Effector CD4-positive, alpha-beta T cell (primary cell): ENCODE measurements at places on chromosomes 4 and X.

DNA sequence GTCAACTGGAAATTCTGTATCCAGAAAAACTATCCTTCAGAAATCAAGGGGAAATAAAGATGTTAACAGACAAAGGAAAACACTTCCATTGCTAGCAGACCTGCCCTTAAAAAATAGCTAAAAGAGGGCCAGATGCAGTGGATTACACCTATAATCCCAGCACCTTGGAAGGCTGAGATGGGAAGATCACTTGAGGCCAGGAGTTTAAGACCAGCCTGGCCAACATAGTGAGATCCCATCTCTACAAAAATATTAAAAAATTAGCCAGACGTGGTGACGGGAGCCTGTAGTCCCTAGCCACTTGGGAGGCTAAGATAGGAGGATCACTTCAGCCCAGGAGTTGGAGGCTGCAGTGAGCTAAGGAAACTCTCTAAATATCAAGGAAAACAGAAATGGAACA, 67.4 kb downstream of the CNOT6L start:
- no peak for DNase-seq

- DNase-seq: no peak
Measured at GRCh38 chr4:139050446-139050845, 34.9 kb downstream of the NOCT start.

- DNase-seq: no peak
Measured at GRCh38 chr4:113142351-113142750, 92.9 kb downstream of the ANK2 start.

DNA sequence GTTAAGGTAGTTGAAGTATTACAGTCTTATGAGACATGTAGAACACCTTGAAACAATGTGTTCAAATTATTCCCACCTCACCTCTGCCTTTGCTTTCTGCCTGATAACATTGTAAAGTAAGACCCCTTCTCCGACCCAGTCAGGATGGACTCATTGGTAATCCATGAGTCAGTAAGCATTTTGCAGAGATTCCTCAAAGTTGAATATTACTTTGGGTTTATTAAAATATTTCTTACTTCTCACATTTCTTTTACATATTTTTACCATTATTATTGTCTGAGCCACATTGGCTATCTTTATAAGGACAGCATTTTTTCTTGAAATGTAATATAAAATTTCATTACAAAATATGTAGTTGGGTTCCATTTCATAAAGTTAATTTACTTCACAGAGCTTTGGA, 201.6 kb downstream of the BMPR1B start:
- DNase-seq: no peak

DNA sequence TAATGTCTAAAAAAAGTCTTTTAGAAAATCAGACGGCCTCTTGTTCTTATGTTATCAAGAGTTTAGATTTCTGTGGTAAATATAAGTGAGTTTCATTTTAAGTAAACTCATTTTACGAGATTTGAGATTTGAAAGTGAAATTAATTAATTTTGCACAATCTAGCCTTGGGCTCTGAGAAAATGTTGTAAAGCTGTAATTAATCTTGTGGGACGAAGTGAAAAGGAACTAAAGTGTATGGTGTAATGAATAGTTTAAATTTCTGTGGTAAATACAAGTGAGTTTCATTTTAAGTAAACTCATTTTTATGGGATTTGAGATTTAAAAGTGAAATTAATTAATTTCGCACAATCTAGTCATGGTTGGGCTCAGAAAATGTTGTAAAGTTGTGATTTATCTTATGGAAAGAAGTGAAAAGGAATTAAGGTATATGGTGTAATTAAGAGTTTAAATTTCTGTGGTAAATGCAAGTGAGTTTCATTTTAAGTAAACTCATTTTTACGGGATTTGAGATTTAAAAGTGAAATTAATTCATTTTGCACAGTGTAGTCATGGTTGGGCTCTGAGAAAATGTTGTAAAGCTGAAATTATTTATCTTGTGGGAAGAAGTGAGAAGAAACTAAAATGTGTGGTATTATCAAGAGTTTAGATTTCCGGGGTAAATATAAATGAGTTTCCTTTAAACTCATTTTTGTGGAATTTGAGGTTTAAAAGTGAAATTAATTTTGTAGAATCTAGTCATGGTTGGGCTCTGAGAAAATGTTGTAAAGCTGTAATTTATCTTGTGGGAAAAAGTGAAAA, 1.6 kb downstream of the SCML1 start:
- no peak for DNase-seq

GRCh38 chrX:85590638-85591037, 211.2 kb upstream of the POF1B start:
- no peak for DNase-seq

- DNase-seq: no peak
Measured at GRCh38 chr4:21041708-21042107, 341.4 kb downstream of the PACRGL start.

GRCh38 chr4:79042079-79042674, 102.9 kb upstream of the PAQR3 start:
- DNase-seq: no peak

DNA sequence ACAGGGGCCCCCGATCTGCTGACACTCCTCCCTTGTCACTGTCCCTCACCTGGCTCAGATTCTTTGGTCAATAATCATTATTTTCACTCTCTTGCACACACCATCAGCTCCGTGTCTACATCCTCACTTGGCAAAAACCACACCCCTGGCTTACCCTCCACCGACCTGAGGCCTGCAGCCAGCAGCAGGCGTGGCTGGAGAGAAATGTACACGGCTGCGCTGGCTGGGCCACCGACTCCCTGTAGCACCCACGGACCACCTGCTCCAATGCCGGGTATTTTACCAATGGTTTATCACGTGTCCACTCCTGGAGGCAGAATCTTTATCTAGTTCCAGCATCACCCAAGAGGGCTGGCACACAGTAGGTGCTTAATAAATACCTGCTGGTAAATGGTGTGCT, 98.4 kb downstream of the WFS1 start:
- DNase-seq: no peak

DNA sequence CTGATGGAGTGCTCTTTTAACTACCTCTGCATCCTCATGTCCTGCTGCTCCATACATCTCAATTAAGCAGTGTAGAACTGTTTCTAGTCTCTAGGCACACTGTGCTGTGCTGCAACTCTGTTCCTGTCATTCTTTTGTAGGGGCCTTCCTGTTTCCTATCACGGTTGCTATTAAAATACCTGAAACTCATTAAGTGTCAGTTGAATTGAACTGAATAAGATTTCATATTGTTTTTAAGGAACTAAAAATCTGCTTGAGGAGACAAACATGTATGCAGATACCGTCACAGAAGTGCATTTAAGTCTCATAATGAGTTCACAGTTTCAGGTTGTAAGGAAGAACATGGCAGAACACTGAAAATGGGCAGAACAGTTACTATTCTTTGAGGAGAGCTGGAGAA, 170.1 kb downstream of the LARP7 start:
- no peak for DNase-seq

DNA sequence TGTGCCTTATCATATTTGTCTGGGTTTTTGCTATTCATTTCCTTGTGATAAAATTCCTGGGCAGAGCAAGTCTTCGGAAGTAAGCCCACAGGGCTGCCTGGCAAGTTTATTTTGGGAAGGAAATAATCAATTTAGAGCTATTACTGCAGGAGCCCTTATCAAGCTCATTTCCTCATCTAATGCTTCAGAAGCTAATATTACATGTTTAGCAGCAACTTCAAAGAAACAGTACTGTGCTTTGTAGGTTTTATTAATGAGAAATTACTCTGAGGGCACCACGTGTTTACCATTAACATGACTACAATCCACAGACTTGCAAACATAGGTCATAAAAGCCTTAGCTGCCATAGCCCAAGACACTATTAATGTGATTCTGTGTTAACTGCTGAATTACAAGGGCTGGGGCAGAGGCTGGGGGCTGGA, 540.0 kb downstream of the SPRY1 start:
- DNase-seq: no peak

DNA sequence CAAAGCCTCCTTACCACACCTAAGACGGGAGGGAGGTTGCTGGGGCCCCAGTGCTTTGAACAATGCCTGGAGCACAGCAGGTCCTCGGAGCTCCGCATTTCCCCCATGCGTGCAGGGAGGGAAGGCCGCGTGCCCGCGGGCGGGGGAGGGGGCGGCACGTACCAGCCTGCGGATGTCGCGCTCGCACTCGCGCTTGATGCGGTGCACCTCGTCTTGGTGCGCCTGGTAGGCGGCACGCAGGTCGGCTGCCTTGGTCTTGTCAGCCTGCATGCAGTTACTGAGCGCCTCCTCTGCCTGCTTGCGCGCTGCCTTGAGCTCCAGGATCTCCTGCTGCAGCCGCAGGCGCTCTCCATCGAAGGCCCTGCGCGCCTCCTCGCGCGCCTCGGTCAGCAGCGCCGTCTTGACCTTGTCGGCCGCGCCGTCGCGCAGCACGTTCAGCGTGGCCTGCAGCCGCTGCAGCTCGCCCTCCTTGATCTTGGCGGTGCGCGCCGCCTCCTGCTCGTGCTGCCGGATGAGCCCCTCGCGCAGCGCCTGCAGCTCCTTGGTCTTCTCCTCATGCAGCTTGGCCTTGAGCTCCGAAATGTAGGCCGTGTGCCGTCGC, 87.2 kb upstream of the C4orf50 start:
- no peak for DNase-seq

DNA sequence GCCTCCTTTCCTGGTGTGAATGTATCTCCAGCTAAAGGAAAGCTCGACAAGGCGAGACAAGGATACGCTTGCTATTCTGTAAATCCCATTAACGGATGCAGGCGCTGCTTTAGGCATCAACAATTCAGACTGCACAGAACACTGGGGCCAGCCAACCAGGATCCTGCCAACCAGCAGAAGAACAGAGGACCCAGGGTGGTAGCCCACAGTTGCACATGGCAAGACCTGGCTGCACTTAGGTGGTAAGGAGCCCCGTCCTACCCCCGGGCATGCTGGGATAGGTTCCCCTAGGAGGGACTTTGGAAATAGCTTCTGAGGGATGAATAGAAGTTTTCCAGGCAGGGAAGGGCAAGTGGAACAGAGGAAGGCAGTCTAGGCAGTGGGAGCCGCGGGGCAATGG, 20.7 kb downstream of the PSAPL1 start:
- no peak for DNase-seq

GRCh38 chrX:115901241-115901640, 269.3 kb upstream of the AGTR2 start:
- DNase-seq: no peak

- DNase-seq: no peak
Measured at GRCh38 chr4:53963781-53964180, 100.6 kb downstream of the CHIC2 start.

DNA sequence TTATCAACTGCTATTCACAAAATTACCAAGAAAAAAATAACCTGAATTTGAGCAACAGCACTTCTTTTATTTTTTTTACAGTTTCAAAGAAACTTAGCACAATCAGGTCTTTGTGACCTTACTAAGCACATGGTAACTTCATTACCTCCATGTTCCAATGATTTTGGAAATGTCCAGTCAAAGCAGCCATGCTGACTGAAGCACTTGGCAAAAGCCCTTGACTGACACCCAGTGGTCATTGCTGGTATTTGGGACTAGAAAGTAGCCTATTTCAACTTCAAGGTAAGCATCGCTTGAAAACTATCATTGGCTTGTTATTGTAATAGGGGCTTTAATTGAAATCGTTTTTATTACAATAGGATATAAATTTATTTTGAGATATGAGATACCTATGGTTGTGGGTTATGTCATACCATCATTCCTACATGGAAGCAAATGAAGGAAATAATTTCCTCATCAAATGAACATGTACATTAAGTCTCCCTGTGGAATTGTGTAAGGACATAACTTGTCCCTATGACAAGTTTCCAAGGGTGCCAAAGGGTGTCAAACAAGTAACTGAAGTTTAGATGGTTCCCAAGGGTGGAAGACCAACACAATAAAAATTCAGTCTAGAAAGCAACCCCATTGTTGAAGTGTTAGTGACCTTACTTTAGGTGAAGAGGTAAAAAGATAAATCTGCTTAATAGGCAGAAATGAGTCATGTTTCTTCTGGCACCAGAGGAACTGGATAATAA, 15.2 kb upstream of the ANXA10 start:
- DNase-seq: peak; percentile 1

GRCh38 chr4:150493851-150494250, 88.1 kb upstream of the MAB21L2 start:
- DNase-seq: no peak

- DNase-seq: no peak
Measured at GRCh38 chrX:126785539-126785938, 34.0 kb upstream of the PRR32 start.
